ENCODE measurements at places on chromosomes 7 and 10.

- no peak for DNase-seq
Measured at GRCh38 chr7:67343572-67343971, 346.9 kb downstream of the TYW1 start.

- no peak for DNase-seq
Measured at GRCh38 chr10:105769248-105770184, 1128.4 kb downstream of the SORCS3 start.

GRCh38 chr10:132199854-132200311 lies 13.1 kb downstream of the DPYSL4 start:
- DNase-seq = no peak

- no peak for DNase-seq
Measured at GRCh38 chr10:58888957-58889356, 287.5 kb upstream of the PHYHIPL start.

- DNase-seq = no peak
Measured at GRCh38 chr7:158016180-158017097, 571.2 kb downstream of the PTPRN2 start.

GRCh38 chr10:43688348-43688892 lies 39.7 kb upstream of the ZNF32 start:
- no peak for DNase-seq

- DNase-seq = no peak
Measured at GRCh38 chr7:97024209-97025129, at the start of gene DLX5. Gene DLX5 (minus strand): TSS chr7:97024831. CDS start chr7:97024623, 208 bp downstream.

- peak; percentile 52 for DNase-seq
Measured at GRCh38 chr7:77651575-77652162, 44.6 kb upstream of the RSBN1L start.

GRCh38 chr7:378041-378420 lies 88.1 kb downstream of the FOXL3 start:
- no peak for DNase-seq

DNA sequence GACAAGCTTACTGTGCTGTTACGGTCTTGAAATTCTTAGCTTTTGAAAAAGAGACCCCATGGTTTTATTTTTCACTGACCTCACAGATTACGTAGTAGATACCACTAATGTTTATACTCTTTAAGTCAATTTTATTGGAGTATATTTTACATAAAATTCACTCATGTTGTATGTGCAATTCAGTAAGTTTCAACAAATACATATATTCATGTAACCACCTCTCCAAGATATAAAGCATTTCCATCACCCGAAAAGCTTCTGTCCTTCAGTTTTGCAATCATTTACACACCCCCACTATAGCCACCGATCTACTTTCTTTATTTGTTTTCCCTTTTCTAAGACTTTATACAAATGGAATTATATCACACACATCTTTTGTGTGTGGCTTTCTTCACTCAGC lies 199.2 kb downstream of the PHF14 start:
- no peak for DNase-seq

GRCh38 chr7:70347463-70348254 lies 749.4 kb downstream of the AUTS2 start:
- no peak for DNase-seq

- DNase-seq = no peak
Measured at GRCh38 chr7:136067277-136067676, 90.1 kb upstream of the MTPN start.

GRCh38 chr10:43197834-43198681 lies 59.8 kb downstream of the CSGALNACT2 start:
- DNase-seq = no peak

- DNase-seq = peak; percentile 2
Measured at GRCh38 chr7:23680414-23681405, 711 bp downstream of the FAM221A start.

DNA sequence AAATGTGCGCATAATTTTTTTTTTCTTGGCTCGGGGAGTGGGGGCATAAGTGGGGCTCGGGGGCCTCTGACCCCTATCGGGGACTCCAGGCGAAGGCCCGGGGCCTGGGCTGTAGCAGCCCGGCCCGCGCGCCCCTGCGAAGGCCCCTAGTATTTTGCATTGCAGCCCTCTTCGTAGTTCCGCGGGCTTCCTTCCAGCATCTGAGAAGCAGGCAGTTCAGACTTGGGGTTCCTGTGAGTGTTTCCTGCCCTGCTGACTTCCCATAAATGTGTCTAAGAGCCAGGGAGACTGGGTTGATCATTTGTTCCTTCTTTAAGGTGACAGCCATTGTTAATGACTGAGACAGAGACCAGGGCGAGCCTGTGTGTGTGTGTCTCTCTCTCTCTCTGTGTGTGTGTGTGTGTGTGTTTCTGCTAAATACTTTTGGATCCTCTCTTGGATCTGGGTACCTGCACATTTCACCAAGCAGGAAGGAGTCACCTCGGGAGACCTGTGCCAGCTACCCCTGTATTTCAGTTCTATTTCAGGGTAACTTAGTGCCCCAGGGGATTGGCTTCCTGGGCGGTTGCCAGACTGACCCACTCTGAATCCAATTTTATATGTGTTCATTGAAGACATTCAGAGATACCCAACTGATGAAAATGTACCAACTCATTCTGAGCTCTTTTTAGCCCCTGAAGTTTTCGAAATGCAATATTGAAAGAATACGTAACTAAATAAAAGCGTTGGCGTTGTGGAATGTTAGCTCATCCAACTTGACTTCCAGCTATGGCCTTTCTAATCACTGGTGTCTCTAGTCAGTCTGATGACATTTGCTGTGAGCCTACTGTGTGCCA lies 805 bp downstream of the MSRB2 start:
- DNase-seq = no peak

GRCh38 chr7:37109843-37110242 lies 338.8 kb downstream of the ELMO1 start:
- no peak for DNase-seq

- no peak for DNase-seq
Measured at GRCh38 chr10:123427165-123427786, 238.9 kb upstream of the GPR26 start.

GRCh38 chr10:115084277-115084850 lies 8.8 kb upstream of the ATRNL1 start:
- DNase-seq = no peak

- DNase-seq = peak; percentile 17
Measured at GRCh38 chr7:5997210-5997808, 11.5 kb downstream of the PMS2 start.

DNA sequence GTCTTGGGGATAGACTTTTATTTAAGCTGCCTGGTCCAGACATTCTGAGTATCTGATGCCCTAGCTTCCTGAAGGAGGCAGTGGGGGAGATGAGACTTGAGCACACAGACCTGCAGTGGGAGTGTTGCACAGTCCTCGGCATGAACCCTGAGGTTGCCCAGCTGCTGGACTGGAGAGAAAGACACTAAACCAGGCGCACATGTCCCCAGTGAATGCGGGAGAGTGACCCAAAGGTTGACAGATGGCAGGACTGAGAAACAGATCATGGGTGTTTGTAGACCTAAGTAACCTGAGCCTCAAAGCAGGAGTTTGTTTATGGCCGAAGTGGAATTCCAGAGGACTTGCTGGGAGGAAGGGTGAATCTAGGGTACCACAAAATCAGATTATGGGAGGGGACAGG lies 15.7 kb upstream of the MSRB2 start:
- DNase-seq = no peak

GRCh38 chr7:96675548-96675947 lies 34.1 kb downstream of the SEM1 start:
- no peak for DNase-seq

GRCh38 chr10:11017570-11018431 lies at the start of gene CELF2:
Gene CELF2 (plus strand): TSS chr10:11017872. CDS start chr10:11018090, 218 bp downstream.
- peak; percentile 27 for DNase-seq

GRCh38 chr7:103686064-103686463 lies 240.1 kb upstream of the SLC26A5 start:
- DNase-seq = no peak

GRCh38 chr7:131431289-131431688 lies 103.6 kb downstream of the MKLN1 start:
- DNase-seq = no peak

GRCh38 chr10:5658871-5659618 lies 7.3 kb downstream of the ASB13 start:
- no peak for DNase-seq

GRCh38 chr7:29779017-29779416 lies 27.3 kb upstream of the WIPF3 start:
- no peak for DNase-seq

DNA sequence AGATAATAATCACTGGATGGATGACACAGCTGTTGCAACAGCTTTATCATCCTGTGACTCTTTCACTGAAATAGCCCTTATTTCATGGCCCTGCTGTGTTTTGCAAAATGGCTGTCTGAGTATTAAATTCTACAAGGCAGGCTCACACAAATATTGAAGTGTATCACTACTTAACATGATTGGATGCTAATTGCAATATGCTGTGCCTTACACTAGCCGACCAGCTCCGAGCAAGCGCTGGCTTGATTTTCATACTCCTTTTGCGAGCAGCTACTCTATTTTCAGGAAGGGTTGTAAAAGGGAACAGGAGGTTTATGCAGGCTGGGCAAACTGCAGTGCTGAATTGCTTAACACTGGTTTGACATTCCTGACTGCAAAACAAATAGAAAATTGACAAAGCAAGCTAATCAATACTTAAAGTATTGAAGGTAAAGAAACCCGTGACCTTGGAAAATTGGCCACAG lies 121.6 kb downstream of the CACNB2 start:
- DNase-seq = no peak

GRCh38 chr10:1213252-1214070 lies 157.3 kb downstream of the WDR37 start:
- DNase-seq = no peak

GRCh38 chr7:82039621-82040020 lies 269.8 kb upstream of the HGF start:
- DNase-seq = no peak

DNA sequence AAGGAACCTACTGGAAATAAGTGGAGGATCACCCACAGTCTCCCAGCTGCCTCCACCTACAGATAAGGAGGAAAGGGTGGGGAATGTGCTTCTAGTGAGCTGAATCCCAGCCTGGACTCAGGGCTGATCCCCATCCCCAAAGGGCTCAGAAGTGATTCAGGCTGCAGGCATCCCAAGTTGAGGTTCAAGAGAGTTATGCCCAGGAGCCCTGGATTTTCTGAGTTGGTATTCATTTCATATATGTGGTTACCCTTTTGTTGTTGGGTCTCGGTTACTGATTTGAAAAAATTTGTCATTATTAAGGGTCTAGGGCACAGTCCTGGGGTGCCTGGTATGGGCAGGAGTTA lies 30.0 kb upstream of the SRGN start:
- no peak for DNase-seq

GRCh38 chr7:87704590-87704989 lies 76.4 kb downstream of the RUNDC3B start:
- no peak for DNase-seq

DNA sequence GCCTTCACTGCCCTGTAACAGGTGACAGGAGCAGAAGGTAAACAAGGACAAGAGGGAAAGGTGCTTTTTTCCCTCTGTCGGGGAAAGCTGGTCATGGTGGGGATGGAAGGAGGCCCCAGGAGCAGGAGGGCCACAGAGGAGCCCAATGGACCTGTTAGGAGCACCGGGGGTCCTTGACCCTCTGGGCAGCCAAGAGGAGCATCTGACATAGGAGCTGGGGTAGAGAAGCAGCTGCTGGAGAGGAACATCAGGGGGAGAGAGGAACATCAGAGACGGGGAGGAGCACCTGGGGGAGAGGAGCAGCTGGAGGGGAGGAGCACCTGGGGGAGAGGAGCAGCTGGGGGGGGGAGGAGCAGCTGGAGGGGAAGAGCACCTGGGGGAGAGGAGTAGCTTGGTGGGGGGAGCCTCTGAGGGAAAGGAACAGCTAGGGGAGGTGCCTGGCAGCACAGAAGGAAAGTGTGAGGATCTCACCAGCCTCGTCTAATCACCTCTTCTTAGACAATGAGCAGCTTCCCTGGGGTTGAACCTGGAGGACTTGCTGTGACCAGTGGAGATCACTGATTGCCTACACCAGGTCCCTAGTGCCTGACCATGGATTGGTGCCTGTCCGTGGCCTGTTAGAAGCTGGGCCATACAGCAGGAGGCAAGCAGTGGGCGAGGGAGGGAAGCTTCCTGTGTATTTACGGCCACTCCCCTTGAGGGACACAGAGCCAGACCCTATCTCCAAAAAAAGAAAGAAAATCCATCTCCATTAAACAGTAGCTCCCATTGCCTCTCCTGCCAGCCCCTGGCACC lies 37.6 kb downstream of the JAKMIP3 start:
- no peak for DNase-seq

DNA sequence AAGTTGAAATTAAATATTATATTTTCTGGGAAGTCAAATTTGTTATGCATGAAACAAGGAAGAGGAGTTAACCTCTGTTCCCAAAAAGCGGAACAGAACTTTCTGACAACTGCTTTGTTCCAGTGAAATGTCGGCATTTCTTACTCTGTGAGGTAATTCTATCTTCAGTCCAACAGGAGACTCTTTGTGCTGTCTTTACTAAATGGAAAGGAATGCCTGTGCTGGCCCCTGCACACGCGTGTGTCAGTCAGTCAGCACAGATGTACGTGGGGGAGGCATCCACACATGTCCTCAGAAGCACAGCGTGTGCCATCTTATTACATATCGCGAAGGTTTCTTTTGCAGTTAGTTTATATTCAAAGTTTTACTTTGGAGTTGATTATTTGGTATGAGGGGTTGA lies 37.5 kb downstream of the NET1 start:
- no peak for DNase-seq

DNA sequence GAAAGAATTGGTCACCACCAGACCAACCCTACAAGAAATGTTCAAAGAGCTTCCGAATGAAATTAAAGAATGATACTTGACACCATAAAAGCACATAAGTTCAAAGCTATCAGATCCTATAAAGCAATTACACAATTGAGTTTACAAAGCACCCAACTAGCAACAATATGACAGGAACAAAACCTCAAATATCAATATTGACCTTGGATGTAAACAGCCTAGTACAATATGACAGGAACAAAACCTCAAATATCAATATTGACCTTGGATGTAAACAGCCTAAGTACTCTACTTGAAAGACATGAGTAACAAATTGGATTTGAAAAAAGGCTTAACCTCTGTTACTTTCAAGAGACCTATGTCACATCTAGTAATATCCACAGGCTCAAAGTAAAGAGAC lies 1201.4 kb downstream of the XPNPEP1 start:
- DNase-seq = no peak

GRCh38 chr10:60732198-60732806 lies 46.0 kb upstream of the CDK1 start:
- peak; percentile 21 for DNase-seq

GRCh38 chr7:33044986-33045385 lies 17.6 kb downstream of the NT5C3A start:
- DNase-seq = no peak

DNA sequence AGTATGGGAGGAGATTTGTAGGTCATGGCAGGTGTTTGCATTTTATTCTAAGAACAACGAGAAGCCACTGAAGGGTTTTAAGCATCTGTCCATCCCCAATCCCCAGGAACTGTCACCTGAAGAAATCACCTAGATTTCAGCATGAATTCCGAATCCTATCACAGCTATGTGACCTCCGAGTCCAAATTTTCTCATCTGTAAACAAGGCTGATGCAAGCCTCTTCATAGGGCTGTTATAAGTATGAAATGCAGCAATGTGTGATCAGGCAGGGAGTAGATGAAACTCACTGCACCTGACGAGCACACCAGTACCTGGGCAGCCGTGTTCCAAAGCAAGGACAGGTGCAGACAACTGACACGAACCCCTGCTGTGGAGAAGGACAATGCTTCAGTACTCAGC lies 14.0 kb downstream of the HABP2 start:
- no peak for DNase-seq

Measured in CD8-positive, alpha-beta T cell (primary cell).